Activated CD4-positive, CD25-positive, alpha-beta regulatory T cell treated with anti-CD3 and anti-CD28 coated beads, Interleukin-2, amount 50 U/mL, for 72 hours (primary cell): ENCODE measurements at places on chromosomes 3 and 15.

DNA sequence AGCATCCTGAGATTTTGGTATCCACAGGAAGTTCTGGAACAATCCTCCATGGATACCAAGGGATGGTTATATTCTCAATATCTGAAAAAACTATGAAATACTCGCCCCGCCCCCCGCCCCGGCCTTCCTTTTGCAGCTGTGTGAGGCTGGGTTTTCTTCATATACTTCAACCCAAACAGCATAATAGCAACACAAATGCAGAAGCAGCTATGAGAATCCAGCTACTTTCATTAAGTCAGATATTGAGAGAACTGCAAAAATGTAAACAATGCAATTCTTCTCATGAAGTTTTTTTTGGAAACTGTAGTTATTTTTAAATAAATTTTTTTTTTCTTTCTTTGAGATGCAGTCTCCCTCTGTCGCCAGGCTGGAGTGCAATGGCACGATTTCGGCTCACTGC lies 10.9 kb upstream of the IDH2 start:
- no peak for DNase-seq

DNA sequence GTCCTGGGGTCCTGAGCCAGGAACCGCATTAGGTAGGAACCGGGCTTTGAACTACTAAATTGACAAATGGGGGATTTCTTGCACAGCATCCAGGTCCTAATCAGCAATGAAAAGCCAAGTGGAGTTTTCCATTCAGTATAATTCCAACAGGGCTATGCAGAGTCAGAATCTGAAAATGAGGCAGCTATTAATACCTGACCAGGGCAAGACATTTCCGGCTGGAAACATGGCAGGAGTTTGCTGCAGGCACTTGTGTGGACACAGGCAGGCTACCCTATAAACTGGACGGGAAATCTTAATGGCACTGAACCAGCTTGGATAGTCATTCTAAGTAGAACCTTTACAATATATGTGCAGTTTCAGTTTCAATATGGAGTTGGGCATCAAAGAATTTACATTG lies 553.1 kb downstream of the FGF12 start:
- no peak for DNase-seq

GRCh38 chr3:171129827-171130226 lies 103.3 kb upstream of the SLC2A2 start:
- DNase-seq, result no peak

GRCh38 chr3:134356411-134357040 lies 17.7 kb downstream of the AMOTL2 start:
- DNase-seq, result peak; percentile 13

GRCh38 chr3:15520804-15521572 lies 518 bp downstream of the COLQ start:
- DNase-seq, result no peak

GRCh38 chr3:118808723-118809122 lies 225.9 kb downstream of the IGSF11 start:
- DNase-seq, result no peak

DNA sequence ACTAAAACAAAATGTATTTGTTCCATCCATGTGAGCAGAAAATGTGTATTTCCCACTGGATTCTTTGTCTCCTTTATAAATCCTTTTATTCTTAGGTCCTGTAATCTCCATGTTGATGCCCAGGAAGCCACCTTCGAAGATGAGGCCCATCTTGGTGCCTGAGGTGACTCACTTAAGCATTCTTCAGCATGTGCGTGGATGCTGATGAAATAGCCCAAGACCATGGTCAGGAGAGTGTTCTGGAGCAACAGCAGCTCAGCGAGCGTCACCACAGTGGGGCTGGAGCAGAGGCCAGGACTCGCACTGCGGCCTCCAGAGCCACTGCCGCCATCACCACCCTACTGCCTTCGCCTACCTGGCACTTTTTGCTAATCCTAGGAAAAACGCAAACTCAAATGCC lies 520.9 kb downstream of the FHIT start:
- DNase-seq, result no peak

GRCh38 chr15:68510558-68510957 lies 68.2 kb upstream of the CORO2B start:
- DNase-seq, result no peak

- no peak for DNase-seq
These were observed 817 bp upstream of the PLXNA1 start for GRCh38 chr3:126982126-126982470.

DNA sequence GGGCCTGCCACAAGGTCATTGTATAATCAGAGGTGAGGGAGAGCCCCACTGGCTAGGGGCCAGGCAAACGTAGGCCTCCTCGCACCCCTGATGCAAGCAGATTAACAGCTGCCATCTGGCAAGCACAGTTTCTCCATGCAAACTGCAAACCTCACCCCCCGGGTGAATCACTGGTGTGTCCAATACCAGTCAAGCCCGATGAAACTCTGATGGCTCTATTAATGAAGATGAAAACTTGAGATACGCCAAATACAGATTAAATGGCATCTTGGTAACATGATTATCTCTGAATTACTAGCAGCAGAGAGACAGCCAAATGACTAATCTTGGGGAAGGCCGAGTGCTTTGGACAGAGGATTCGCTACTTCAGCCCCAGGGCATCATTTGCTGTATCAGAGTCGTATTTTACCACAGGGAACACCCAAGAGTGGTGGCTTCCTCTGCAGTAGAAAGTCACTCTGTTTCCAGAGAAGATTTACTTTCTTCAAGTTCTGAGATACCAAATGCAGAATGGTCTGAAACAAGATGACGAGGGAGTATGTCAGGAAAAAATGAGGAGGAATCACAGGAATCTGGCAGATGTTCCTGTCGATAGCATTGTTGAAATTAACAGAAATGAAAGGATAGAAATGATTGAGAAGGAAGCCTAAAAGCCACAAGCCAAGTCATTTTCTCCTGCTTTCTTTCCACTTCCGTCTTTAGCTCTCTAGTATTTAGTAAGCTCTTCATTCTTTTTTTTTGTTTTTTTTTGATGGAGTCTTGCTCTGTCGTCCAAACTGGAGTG lies 96.2 kb upstream of the NR2F2 start:
- no peak for DNase-seq

DNA sequence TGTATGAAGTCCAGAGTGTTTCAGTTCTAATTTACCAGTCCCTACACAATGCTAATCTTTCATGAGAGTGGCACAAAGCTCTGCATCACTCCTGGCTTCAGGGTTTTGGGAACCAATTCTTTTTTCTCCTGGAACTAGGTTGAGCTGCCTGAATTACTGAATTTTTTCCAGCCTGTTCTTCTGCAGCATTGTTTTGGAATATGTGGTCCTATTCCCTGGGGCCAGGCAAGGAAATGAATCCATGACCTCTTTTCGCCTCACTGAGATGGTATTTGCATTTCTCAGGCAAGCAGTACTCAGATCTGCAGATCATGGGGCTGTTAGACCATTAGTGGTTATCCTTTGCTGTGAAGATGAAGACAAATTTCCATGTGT lies 25.6 kb upstream of the GPR171 start:
- DNase-seq, result no peak
